Activated CD8-positive, alpha-beta memory T cell treated with anti-CD3 and anti-CD28 coated beads for 1 hour (primary cell): ENCODE measurements at places on chromosomes 3 and 15.

DNA sequence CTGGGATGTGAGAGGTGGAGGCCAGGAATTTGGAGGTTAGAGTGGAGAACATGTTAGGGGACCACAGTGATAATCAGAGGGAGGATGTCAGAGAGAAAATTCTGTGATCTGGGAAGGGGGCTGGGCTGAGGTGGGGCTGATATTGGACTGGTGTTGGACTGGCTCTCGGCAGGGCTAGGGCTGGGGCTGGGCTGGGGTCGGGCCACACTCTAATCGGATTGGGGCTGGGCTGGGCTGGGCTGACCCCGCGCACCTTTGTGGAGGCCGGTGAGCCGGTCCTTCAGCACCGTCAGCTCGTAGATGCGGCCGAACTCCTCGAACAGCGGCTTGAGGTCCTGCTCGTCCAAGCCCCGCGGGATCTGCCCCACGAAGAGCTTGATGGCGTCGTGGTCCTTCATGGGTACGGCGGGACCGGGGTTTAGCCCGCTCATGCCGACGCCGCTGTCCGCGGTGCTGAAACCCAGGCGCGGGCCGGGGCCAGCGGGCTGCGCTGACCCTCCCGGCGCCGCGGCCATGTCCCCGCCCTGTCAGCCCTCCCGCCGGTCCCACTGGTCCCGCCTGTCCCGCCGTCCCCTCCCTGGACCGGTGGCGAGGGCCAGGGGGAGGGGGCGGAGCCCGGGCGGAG is 485 bp downstream of the CELF6 start:
- no peak for DNase-seq

DNA sequence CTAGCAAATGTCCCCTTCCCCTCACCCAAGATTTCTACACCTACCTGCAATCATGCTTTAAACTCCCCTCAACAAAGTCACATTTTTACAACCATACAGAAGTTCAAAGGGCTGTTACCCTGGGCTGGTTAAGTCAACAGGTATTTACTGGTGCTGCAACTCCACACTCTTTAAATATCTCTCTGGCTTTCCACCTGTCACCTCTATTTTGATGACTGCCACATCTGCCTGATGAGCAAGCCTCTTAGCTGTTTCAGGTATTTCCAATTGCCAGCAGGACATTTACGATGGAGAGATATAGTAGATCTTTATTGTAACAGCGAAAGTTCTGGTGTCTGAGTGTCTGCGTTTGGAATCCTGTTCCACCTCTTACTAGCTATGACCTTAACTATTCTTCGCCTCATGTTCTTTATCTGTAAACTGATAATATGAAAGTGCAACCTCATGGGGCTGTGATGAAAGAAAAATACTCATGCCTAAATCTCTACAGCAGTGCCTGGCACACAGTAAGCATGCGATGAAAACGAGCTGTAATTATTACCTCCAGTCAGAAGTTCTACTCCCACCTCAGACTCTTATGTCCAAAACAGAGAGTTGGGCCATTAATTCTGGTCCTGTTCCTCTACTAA is 44.2 kb upstream of the TPM1 start:
- no peak for DNase-seq

DNA sequence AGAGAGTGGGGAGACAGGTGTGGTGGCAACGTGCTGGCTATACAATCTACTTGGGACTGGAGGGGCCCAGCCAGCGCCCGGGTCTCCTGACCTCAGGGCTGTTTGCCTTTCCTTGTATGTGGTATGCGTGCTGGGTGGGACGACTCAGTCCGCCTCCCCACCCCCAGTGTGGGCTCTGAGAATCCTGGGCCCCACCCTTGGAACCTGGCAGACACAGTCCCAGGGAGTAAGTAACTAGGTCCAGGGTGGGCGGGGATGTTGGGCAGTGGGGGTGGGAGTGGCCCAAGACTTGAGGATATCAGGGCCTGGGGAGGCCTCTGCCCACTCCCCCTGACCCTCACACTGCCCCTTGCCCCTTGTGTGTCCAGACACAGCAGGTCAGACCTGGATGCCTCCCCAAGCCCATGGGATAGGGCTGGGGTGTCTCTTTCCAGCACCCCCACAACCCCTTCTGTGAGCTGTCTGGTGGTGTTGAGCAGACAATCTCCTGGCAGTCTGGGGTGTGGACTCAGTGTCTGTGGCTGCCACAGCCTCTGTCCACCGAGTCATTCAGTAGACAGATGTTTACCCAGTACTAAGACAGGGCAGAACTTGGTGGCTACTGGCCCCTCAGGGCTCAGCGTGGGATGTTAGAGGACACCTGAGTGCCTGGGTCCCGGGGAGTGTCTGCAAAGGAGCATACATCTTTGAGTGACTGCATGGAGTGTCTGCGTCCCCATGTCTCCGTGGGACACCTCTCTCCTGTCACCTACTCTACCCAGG is 1.3 kb downstream of the CHST13 start:
- DNase-seq: no peak

DNA sequence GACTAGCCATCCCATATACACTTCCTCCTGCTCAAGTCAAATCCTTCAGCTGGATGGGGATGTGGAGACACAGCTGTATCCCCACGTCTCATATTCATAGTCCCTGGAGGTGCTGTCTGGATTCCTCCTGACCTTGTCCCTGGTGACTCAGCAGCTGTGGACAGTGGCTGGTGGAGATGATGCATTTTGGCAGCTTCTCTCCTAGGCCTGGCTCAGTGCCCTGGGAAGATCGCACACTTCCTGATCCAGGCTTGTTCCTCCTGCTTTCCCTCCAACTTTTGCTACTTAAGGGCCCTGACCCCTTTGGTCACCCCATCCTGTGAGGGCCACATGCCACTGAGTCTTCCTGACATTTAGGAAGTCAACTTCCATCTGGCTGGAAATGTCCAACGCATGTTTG is 44.4 kb downstream of the ADAMTSL3 start:
- DNase-seq: no peak

DNA sequence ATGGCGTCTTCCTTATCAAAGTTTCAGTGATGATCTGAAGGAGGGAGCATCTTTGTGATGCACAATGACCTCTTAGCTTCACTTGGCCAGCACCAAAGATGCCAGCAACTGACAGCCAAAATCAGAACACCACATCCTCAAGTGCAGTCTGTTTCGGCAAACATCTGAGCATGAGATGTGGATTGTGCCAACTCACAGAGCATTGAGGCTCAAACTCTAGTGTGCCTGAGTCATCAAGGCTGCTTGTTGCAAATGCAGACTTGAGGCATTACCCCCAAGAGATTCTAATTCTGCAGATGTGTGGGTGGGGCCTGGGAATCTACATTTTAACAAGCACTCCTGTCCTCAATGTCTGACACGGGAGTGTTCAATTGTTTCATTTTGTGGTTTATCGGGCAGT is 35.8 kb downstream of the ABHD5 start:
- no peak for DNase-seq

GRCh38 chr3:150055332-150055731 is 84.6 kb upstream of the PFN2 start:
- DNase-seq: no peak

GRCh38 chr3:116077557-116077956 is 367.7 kb downstream of the LSAMP start:
- DNase-seq: no peak

DNA sequence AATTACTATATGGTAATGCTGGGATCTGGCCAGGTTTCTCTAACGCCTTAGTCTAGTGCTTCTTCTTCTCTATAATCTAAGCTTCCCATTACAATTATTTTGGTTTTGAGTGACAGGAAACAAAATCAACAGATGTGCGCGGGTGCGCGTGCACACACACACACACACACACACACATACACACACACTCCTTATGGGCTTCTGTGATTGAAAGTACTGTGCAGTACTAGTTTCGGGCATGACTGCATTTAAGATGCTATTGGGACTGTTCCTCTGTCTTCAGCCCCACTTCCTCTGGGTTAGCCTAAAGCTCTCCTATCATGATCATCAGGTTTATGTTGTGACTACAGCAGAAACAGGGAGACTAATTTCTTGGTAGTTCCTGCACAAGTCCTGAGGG is 32.2 kb downstream of the EPHB1 start:
- DNase-seq: no peak

DNA sequence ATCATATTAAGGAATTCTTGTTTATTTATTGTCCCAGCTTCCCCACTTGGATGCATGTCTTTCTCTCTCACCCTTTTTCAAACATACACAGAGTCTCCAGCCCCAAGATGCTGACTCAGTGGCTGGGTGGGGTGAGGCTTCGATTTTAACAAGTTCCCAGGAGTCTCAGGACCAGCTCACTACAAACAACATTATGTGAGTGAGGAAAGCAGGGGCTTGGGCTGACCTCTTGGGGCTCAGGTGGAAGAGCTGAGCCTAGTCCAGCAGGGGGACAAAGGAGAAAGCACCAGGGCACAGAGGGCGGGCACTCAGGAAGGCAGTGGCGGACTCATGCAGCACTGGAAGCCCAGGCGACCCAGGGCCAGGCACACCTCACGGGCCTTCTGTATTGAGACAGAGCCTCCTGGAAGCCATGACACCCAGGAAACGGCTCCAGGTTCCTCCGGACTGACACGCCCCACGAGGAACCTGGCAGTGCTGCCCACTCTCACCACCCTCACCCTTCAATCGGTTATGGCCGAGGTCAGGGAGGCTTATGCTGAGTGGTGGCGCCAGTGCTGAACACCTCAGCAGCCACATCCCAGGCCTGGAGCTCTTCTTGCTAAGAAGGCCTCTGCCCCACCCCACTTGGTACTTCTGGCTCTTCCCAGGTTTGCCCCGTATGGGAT is 97.4 kb downstream of the LRIG1 start:
- no peak for DNase-seq

DNA sequence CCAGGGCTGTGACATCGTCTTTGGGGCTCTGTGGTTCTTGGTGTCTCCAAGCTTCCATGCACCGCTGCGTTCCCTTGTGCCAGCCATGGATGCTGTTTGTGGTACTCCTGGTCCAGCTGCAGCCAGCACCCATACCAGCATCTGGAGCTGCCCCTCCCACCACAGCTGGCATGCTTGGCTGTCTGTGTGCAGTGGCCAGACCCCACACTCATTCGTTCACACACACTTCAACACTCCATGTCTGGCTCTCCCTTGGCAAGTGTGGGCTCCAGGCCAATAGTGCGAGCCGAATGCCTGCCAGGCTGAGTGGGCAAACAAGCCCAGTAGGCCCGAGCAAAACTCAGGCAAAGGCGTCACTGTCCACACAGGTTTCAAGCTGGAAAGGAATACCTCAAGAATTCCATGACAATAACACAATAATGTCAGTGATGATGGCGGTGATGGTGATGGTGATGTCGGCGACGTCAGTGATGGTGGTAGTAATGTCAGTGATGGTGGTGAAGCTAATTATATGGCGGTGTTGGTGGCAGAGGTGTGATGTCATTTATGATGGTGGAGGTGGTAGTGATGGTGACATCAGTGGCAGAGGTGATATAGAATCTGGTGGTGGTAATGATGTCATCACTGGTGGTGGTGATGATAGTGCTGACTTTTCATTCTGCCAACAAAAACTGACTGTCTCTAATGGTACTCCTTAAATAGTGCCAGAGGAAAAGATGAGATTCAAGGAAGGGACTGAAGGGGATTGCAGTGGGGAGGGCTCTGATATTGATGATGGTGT is 19.3 kb downstream of the TBC1D21 start:
- DNase-seq: no peak

GRCh38 chr15:82646250-82647044 is 716 bp downstream of the CPEB1 start:
- DNase-seq: no peak

GRCh38 chr15:42267286-42267685 is 5.7 kb upstream of the GANC start:
- DNase-seq: no peak

- no peak for DNase-seq
Observed at GRCh38 chr3:150169330-150169940, 198.7 kb upstream of the PFN2 start.

- DNase-seq: peak; percentile 7
Observed at GRCh38 chr3:113485161-113485609, 29.8 kb downstream of the SPICE1 start.

- no peak for DNase-seq
Observed at GRCh38 chr3:110697961-110698360, 373.7 kb upstream of the NECTIN3 start.

GRCh38 chr3:194133661-194134230 is 2.2 kb upstream of the HES1 start:
- DNase-seq: no peak

- DNase-seq: no peak
Observed at GRCh38 chr3:171198781-171199472, 172.4 kb upstream of the SLC2A2 start.

- DNase-seq: no peak
Observed at GRCh38 chr15:61748529-61748928, 311.7 kb downstream of the VPS13C start.

DNA sequence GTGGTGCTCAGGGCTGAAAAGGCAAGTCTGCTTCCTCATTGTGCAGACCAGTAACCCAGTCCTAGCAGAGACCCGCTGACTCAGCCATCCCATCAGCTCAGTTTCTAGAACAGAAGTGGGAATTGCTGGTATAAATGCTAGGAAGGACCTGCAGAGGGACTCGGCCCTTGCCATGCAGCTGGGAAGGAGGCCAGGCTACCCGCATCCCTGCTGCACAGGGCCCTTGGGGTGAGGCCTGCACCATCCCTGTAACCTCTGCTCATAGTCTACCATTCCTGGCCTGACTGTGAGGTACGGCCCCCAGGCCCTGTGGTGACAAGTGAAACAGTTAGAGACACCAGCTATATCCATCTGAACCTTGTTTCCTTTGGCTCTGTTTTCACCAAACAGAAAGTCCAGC is 23.5 kb downstream of the RAB6B start:
- DNase-seq: no peak

DNA sequence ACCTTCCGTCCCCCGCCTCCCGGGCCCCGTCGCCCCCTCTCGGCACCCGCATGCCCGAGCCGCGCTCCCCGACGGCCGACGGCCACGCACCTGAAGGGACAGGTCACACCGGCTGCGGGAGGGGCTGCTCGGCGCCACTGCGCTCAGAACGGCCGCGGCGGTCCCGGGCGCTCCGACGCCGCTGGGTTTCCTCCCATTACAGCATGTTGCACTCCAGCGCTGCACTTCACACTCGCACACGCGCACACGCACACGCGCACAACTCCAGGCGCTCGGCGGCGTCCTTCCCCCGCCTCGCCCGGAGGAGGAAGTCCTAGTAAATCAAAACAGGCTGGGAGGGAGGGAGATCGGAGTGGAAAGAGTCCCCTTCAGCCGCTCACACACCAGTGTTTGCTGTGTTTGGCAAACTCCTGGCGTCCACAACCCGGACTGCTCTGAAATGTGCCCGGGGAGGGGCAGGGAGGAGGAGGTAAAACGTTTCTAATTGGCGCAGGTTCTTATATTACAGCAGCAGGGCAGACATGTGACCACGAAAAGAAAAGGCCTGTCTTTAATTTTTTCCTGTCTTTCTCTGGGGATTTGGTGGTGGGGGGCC is 76.7 kb upstream of the VGLL4 start:
- no peak for DNase-seq

- no peak for DNase-seq
Observed at GRCh38 chr15:69647142-69647513, 194.5 kb downstream of the RPLP1 start.

- no peak for DNase-seq
Observed at GRCh38 chr15:40266828-40267304, 16.0 kb downstream of the ANKRD63 start.

GRCh38 chr15:67882487-67883233 is 42.8 kb upstream of the RNU6-1 start:
- DNase-seq: no peak

- DNase-seq: no peak
Observed at GRCh38 chr15:58631319-58631718, 118.2 kb downstream of the ADAM10 start.

GRCh38 chr3:154904328-154904727 is 175.8 kb upstream of the MME start:
- DNase-seq: no peak

- DNase-seq: no peak
Observed at GRCh38 chr15:56496635-56497034, 31.7 kb upstream of the MNS1 start.

GRCh38 chr3:9946112-9947024 is 5.8 kb downstream of the PRRT3 start:
- DNase-seq: peak; percentile 61
